ENCODE measurements at places on chromosomes 7 and 10. TPM values are rescaled to one million over a fixed set of nuclear protein-coding genes. Genes with fewer than 3 reads are reported as not detected.

TMEM176A gene
- total RNA-seq: not detected

HDAC9 gene
- total RNA-seq: 0.73 TPM

AKR1D1 gene
- total RNA-seq: not detected

TUBGCP2 gene
- 89.3 TPM for total RNA-seq

DPP6 gene
- not detected for total RNA-seq

GALNT17 gene
- total RNA-seq: not detected

PDE6C gene
- total RNA-seq: not detected

CTAGE8 gene
- total RNA-seq: 0.17 TPM

MSMB gene
- total RNA-seq: not detected

MACROH2A2 gene
- total RNA-seq: 2.2 TPM

FBXL13 gene
- 0.89 TPM for total RNA-seq

PTTG1IP2 gene
- not detected for total RNA-seq

C7orf57 gene
- total RNA-seq: 0.56 TPM

AGR2 gene
- not detected for total RNA-seq

TFEC gene
- not detected for total RNA-seq

ZNF239 gene
- 0.63 TPM for total RNA-seq

DNA sequence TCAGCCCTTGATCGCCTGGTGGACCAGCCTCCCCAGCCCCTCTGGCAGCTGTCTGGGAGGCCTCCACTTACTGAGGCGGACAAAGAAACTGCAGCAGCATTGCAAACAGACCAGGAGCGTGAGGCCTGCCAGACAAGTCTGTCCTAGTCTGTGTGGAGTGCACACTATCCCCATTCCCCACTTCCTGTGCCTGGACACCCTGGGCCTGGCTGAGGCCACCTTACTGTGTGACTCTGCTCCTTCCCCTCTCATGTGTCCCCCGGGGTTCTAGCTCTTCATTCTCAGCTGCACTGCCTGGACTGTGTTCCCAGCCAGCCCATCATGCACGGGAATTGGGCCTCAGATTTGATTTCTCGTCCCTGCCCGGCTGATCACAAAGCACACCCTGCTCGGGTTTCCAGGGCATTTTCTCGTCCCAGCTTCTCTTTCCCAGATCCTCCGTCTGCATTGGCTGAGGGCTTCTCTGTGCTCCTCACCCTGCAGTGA, 16.7 kb upstream of the C10orf90 start:
- H3K4me1 ChIP-seq: no peaks in the 10 kb centered on the region
- no peaks in the 10 kb centered on the region for H3K27me3 ChIP-seq
- no peaks in the 10 kb centered on the region for H3K36me3 ChIP-seq
- no peak overlapping the region for H3K27ac ChIP-seq

- H3K4me3 ChIP-seq: no peak overlapping the region
- no peak overlapping the region for H3K27ac ChIP-seq
- no peaks in the 10 kb centered on the region for H3K27me3 ChIP-seq
- peak; percentile 11 for DNase-seq
Measured at GRCh38 chr7:98240961-98241673, 10.9 kb downstream of the TECPR1 start.

- H3K27ac ChIP-seq: no peak overlapping the region
- H3K36me3 ChIP-seq: no peaks in the 10 kb centered on the region
- DNase-seq: peak; percentile 17
- peaks cover 17% of the 10 kb centered on the region for H3K4me1 ChIP-seq
- peak overlapping the region; percentile 6 for H3K4me3 ChIP-seq
Measured at GRCh38 chr10:123995461-123996131, 97.8 kb downstream of the CHST15 start.

- no peak overlapping the region for H3K4me3 ChIP-seq
- no peaks in the 10 kb centered on the region for H3K36me3 ChIP-seq
- H3K27me3 ChIP-seq: no peaks in the 10 kb centered on the region
- DNase-seq: no peak
Measured at GRCh38 chr10:14623931-14624330, 150.8 kb downstream of the FAM107B start.

DNA sequence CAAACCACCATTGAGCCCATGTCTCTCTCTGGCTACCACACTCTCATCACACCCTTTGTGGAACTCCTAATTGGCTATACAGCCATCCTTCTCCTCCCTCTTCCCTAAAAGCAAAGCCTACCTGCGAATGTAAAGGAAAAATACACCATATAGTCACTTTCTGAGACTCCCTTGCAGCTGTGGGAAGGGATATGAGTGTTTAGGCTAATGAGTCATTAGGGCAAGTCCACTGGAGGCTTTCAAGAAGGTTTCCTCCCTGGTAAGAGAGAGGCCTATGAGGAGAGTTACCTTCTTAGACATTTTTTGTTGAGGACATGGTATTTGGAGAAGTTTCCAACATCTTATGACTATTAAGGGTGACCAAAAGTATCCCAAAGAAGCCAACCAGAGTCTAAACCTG, 4.1 kb upstream of the TMEM243 start:
- no peak overlapping the region for H3K4me3 ChIP-seq
- DNase-seq: no peak
- peaks cover 7% of the 10 kb centered on the region for H3K4me1 ChIP-seq
- H3K36me3 ChIP-seq: no peaks in the 10 kb centered on the region

DNA sequence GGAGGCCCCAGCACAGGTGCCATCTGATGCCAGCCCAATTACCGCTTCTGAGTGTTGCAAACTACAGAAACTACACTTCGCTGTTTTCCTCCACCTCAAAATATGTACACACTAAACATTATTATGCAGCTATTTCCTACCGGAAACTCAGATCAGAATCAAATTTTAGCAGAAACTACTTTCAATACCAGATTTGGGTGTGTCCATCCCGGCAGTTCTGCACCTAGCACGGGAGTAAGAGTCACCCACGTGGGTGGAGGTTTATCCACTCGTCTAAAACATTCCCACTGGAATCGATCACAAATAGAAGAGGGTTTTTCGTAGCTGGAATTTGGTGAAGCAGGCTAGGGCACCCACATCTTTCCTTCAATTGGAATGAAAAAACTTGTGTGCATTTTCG, 214.4 kb upstream of the PRKCQ start:
- H3K36me3 ChIP-seq: no peaks in the 10 kb centered on the region
- no peak overlapping the region for H3K4me3 ChIP-seq
- no peak overlapping the region for H3K27ac ChIP-seq
- H3K27me3 ChIP-seq: no peaks in the 10 kb centered on the region

DNA sequence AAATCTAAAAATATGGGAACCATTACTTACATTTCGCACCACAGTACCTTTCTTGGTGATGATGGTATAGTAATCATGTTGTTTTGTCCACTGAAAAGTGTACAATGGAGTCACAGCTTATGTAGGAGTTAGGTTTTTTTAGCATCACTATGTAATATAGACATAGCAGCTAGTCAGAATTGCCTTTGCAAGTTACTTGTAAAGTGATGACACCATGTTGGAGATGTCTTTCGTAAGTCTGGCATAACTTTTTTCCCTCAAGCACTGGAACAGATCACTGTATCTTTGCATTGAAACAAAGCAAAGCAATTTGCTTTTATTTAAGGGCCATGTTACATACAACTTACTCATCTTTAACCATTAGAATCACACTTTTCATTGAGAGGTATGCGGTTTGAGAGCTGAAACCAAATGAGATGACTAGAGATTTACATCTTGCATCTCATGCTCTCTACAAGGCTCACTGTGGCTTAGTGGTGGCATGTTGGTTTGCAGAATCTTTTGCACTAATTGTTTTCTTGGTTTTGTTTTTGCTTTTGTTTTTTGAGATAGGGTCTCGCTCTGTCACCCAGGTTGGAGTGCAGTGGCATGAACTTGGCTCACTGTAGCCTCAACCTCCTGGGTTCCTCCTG, 18.3 kb downstream of the UBN2 start:
- H3K4me3 ChIP-seq: no peak overlapping the region
- H3K36me3 ChIP-seq: peaks cover 67% of the 10 kb centered on the region
- no peaks in the 10 kb centered on the region for H3K27me3 ChIP-seq
- no peak overlapping the region for H3K27ac ChIP-seq
- H3K4me1 ChIP-seq: no peaks in the 10 kb centered on the region
- DNase-seq: no peak

- no peaks in the 10 kb centered on the region for H3K36me3 ChIP-seq
- H3K27me3 ChIP-seq: peaks cover 35% of the 10 kb centered on the region
- H3K27ac ChIP-seq: no peak overlapping the region
- peaks cover 36% of the 10 kb centered on the region for H3K4me1 ChIP-seq
- no peak for DNase-seq
Measured at GRCh38 chr10:84195044-84195830, 900 bp downstream of the CDHR1 start.

- no peak overlapping the region for H3K4me3 ChIP-seq
- peaks cover 3% of the 10 kb centered on the region for H3K27me3 ChIP-seq
- H3K36me3 ChIP-seq: no peaks in the 10 kb centered on the region
Measured at GRCh38 chr10:123911866-123912265, 20.3 kb upstream of the CPXM2 start.

GRCh38 chr7:101216001-101216859, 1.2 kb downstream of the PLOD3 start:
- H3K36me3 ChIP-seq: peaks cover 32% of the 10 kb centered on the region
- no peaks in the 10 kb centered on the region for H3K27me3 ChIP-seq
- H3K27ac ChIP-seq: no peak overlapping the region

DNA sequence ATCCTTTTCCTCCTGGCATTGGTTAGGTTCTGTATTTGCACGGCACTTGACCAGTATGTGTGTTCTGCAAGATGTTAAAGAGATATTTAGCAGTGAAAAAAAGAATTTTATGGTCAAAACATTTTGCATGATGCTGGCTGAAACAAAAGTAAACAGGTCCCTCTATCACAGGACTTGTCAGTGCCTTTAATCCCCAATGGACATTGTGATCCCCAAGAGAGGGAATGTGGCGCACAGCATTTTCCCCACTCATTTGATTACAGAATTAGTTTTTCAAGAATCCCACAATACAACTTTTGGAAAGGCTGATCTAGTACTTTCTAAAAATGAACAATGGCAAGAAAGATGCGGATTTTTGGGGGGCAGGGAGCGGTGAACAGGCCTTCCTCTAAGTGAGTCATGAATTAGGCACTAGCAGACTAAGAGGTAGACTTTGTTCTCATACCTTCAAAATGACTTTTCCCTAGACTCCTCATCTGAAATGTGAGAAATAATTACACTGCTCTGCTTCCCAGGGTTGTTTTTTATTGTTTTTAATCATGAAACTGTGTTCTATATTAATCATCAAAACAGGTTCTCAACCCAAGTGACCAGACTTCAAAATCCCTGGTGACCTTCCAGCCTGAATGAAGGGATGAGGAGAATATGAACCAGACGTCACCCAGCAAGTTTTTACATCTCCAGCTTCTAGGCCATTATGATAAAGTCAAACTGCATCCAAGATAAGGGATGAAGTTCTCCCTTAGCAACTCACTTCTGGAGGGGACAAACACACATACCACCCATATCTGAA, 8.6 kb downstream of the FBXW4 start:
- H3K4me1 ChIP-seq: peaks cover 17% of the 10 kb centered on the region
- peaks cover 10% of the 10 kb centered on the region for H3K36me3 ChIP-seq
- H3K27ac ChIP-seq: no peak overlapping the region
- H3K4me3 ChIP-seq: no peak overlapping the region

DNA sequence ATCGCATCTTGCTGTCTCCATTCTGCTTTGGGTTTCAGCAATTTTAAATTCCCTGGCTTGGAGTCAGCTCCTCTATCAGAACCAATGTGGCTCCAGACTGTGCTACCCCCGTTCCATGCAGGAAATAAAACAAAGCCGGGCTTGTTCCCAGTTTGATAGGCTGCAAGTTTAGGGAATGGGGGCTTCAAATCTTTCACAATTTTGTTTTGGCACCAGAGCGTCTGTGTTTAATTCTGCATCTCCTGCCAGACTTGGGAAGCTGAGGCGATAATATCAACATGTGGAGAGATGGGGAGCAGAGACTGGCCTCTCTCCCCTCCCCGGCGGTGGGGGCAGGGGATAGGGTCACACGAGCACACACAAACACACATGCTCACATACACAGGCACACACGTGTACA, 305.9 kb downstream of the FGFR2 start:
- no peaks in the 10 kb centered on the region for H3K27me3 ChIP-seq
- no peak overlapping the region for H3K4me3 ChIP-seq
- no peaks in the 10 kb centered on the region for H3K4me1 ChIP-seq
- H3K36me3 ChIP-seq: no peaks in the 10 kb centered on the region
- H3K27ac ChIP-seq: no peak overlapping the region

- DNase-seq: no peak
- no peak overlapping the region for H3K27ac ChIP-seq
- no peak overlapping the region for H3K4me3 ChIP-seq
Measured at GRCh38 chr10:21505711-21506278, 19.7 kb downstream of the SKIDA1 start.

GRCh38 chr7:36637417-36637816, 86.9 kb downstream of the AOAH start:
- peaks cover 47% of the 10 kb centered on the region for H3K4me1 ChIP-seq
- DNase-seq: no peak
- no peak overlapping the region for H3K4me3 ChIP-seq

- no peaks in the 10 kb centered on the region for H3K36me3 ChIP-seq
- H3K4me3 ChIP-seq: no peak overlapping the region
- H3K4me1 ChIP-seq: no peaks in the 10 kb centered on the region
- no peak overlapping the region for H3K27ac ChIP-seq
- no peak for DNase-seq
- peaks cover 6% of the 10 kb centered on the region for H3K27me3 ChIP-seq
Measured at GRCh38 chr10:80861882-80862281, 324.2 kb downstream of the SH2D4B start.

DNA sequence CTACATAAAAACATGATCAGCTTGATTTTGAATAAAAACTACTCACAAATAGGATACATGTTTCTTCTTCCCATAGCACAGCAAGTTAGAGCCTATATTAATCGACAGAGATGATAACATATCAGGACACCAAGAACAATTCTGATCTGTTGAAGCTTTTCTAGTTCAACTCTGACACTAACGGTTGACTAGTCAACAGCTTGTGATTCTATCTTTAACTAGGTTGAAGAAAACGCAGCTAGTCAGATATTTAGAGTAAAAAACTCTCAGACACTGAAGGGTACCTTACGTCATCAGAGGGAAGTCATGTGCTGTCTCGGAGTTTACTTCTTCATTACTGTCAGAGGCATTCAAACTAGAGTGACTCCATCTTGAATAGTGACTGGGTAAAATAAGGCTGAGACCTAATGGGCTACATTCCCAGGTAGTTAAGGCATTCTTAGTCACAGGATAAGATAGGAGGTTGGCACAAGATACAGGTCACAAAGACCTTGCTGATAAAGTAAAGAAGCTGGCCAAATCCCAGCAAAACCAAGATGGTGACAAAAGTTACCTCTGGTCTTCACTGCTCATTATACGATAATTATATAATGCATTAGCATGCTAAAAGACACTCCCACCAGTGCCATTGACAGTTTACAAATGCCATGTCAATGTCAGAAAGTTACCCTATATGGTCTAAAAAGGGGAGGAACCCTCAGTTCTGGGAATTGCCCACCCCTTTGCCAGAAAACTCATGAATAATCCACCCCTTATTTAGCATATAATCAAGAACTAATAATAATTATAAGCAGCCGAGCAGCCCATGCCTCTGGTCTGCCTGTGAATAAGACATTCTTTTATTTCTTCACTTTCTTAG, 21.3 kb downstream of the CCDC71L start:
- H3K27ac ChIP-seq: no peak overlapping the region
- H3K4me3 ChIP-seq: no peak overlapping the region
- no peaks in the 10 kb centered on the region for H3K36me3 ChIP-seq
- no peaks in the 10 kb centered on the region for H3K4me1 ChIP-seq
- H3K27me3 ChIP-seq: no peaks in the 10 kb centered on the region

GRCh38 chr7:44084701-44085100, 2.4 kb upstream of the POLM start:
- H3K36me3 ChIP-seq: peaks cover 11% of the 10 kb centered on the region
- H3K4me1 ChIP-seq: peaks cover 25% of the 10 kb centered on the region
- no peak overlapping the region for H3K4me3 ChIP-seq

- no peaks in the 10 kb centered on the region for H3K4me1 ChIP-seq
- no peak overlapping the region for H3K27ac ChIP-seq
- DNase-seq: no peak
- no peak overlapping the region for H3K4me3 ChIP-seq
Measured at GRCh38 chr10:17736223-17736622, 15.8 kb upstream of the TMEM236 start.

- H3K4me1 ChIP-seq: no peaks in the 10 kb centered on the region
- no peaks in the 10 kb centered on the region for H3K27me3 ChIP-seq
- no peak for DNase-seq
- H3K4me3 ChIP-seq: no peak overlapping the region
Measured at GRCh38 chr7:11911900-11912299, 79.9 kb upstream of the THSD7A start.

Data from CD4-positive, alpha-beta T cell (primary cell).